ENCODE measurements at places on chromosomes 6 and 20. TPM values are rescaled to one million over a fixed set of nuclear protein-coding genes. Genes with fewer than 3 reads are reported as not detected.

DNA sequence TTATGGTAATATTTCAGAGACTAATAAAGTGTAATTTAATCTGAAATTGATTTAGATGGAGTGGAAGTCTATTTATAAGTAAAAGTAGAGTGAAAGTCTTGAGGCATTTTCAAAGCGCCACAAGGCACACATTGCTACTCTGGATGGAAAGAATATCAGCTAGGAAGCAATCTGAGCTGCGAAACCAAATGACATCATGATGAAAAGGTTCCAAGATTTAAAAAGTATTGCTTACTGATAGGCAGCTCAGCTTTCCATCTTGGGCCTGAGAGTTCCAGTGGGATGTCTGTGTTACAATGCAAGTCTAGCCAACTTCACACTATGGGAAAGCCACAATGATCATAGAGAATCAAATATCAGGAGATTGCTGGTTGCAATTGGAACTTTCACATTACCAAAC is 126.9 kb upstream of the VGLL2 start:
- no peak for DNase-seq
- H3K4me3 ChIP-seq: no peak overlapping the region
- H3K27me3 ChIP-seq: no peaks in the 10 kb centered on the region
- H3K4me1 ChIP-seq: no peaks in the 10 kb centered on the region
- no peak overlapping the region for H3K27ac ChIP-seq

DNA sequence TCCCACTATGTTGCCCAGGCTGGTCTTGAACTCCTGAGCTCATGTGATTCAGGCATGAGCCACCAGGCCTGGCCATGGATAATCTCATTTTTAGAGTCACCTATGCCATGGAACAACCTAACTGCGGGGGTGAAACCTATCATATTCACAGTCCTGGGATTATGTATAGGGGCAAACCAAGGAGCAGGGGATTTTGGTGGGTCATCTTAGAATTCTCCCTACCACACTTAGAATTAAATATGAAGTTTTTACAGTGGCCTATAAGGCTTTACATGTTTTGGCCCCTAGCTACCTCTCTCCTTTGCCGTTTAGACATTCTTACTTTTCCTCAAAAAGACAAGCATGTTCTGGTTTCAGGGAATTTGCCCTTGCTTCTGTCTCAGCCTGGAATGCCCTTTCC is 20.6 kb upstream of the VEGFA start:
- no peaks in the 10 kb centered on the region for H3K4me1 ChIP-seq
- H3K4me3 ChIP-seq: no peak overlapping the region
- DNase-seq: no peak

DNA sequence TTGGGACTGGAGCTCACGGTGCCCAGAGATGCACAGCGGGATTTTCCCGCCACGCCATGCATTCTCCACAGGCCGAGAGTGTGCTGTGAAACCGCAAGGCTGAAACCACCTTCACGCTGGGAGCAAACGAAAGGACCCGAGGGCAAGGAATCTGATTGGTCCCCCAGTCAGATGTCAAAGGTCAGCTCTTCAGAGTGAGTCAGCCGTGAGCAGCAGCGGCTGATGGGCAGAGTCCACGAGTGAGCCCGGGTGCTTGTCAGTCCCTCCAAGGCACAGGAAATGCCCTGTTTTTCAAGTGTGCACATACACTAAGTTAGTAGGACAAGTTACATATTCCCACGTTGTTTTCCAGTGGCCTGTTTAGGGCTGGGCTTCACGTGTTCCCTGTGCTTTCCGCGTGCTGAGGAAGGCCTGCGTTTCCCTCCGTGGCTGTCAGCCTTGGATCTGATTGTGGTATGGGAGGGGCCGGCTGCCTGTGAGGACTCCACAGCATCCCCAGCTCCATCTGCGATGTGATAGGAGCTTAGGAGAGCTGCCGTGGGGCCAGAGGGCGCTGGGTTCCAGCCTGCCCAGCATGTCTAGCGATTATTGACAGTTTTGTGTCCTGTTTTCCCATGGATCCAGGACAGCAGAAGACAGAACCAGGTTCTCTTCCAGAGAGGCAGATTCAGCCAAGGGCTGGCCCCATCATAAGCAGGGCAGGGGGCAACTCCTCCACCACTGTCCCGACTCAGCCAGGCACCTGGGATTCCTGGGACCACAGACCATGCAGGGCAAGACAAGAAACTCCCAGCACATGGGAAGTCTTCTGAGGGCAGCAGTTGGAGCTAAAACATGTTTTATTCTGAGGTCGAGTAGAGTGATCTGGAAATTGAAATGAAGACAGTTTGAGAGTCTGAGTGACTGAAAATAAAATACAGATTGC is 38.2 kb upstream of the FRMD1 start:
- peaks cover 2% of the 10 kb centered on the region for H3K4me1 ChIP-seq
- no peak for DNase-seq
- no peak overlapping the region for H3K4me3 ChIP-seq
- H3K27me3 ChIP-seq: no peaks in the 10 kb centered on the region
- H3K36me3 ChIP-seq: no peaks in the 10 kb centered on the region

- no peak for DNase-seq
- H3K4me3 ChIP-seq: no peak overlapping the region
- H3K36me3 ChIP-seq: no peaks in the 10 kb centered on the region
- H3K27ac ChIP-seq: no peak overlapping the region
Observed at GRCh38 chr6:105839266-105839665, 246.9 kb upstream of the PRDM1 start.

- no peaks in the 10 kb centered on the region for H3K36me3 ChIP-seq
- H3K4me3 ChIP-seq: no peak overlapping the region
- DNase-seq: peak; percentile 39
- H3K27ac ChIP-seq: no peak overlapping the region
- peaks cover 25% of the 10 kb centered on the region for H3K4me1 ChIP-seq
Observed at GRCh38 chr6:11700118-11700718, 78.4 kb downstream of the ADTRP start.

The LY6G6F gene
- not detected for total RNA-seq

The C6orf141 gene
- total RNA-seq: 0.43 TPM

The KIFC1 gene
- 93.4 TPM for total RNA-seq

Measured in activated CD8-positive, alpha-beta T cell treated with anti-CD3 and anti-CD28 coated beads for 36 hours (primary cell).